ENCODE measurements at places on chromosomes 3 and 15. TPM values are rescaled to one million over a fixed set of nuclear protein-coding genes. Genes with fewer than 3 reads are reported as not detected.

The MSL2 gene
- total RNA-seq, result 13.8 TPM

The PRR23E gene
- total RNA-seq, result not detected

DNA sequence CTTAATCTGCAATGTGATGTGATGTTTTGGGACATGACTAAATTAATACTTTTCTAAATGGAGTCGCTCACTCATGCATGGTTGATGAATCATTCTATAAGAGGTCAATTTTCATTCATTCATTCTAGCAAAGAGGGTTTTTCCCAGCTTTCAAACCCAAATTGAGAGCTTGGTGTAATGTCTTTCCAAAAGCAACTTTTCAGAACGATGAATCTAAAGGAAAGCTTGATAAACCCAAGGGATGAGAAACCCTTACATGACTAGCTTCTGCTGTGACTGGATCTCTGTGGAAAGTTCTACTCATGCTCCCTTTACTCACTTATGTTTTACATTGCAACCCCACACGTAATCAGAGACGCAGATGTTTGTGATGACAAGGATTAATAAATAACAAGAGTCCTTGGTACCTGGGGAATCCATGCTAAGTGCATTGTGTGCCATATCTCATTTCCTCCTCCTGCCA is 47.7 kb downstream of the PDZRN3 start:
- ATAC-seq, result no peak

GRCh38 chr3:78879295-78879860 is 888.4 kb downstream of the ROBO1 start:
- no peak for ATAC-seq

GRCh38 chr15:39427705-39428104 is 153.2 kb upstream of the THBS1 start:
- no peak for ATAC-seq

DNA sequence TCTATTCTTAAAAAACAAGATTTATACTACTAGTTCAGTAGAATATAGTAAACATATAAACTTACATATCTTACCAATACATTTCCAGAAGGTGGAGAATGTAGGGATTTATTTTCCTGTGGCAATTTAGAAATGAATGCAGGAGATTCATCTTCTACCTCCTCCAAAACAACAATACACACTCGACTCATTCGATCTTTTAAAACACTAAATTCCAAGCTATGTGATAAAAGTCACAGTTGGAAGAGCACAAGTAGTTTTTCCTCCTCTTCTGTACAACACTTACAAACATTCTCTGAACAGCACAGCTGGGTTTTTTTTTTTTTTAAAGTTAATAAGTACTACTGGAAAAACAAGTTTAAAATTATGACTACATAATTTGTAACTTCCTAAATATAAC is 1.4 kb downstream of the ANKRD28 start:
- peak; percentile 25 for ATAC-seq

- no peak for ATAC-seq
These were observed 30.4 kb upstream of the FBLN2 start for GRCh38 chr3:13518516-13518953.

- peak; percentile 89 for ATAC-seq
These were observed 17.3 kb downstream of the KPNA1 start for GRCh38 chr3:122497425-122497824.

The CCRL2 gene
- 0.24 TPM for total RNA-seq

DNA sequence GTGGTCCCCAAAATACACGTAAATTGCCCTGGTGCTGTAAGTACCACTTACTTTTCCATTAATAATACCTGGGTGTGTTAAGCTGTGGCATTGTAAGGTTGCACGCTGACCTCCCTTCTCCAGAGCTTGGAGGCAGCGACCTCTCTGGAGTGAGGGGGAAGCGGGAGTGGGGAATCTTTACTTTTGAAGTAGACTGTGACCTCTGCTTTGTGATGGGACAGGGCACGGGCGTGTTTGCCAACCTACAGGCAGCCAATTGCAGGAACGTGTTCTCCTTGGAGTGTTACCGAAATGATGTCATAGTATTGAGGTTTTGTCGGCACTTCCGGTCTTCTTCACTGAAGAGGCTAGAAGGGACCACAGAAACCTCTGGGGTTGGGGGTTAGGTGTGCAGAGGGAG is 227.3 kb upstream of the C2CD4B start:
- no peak for ATAC-seq

The CD96 gene
- total RNA-seq, result 1.0 TPM

DNA sequence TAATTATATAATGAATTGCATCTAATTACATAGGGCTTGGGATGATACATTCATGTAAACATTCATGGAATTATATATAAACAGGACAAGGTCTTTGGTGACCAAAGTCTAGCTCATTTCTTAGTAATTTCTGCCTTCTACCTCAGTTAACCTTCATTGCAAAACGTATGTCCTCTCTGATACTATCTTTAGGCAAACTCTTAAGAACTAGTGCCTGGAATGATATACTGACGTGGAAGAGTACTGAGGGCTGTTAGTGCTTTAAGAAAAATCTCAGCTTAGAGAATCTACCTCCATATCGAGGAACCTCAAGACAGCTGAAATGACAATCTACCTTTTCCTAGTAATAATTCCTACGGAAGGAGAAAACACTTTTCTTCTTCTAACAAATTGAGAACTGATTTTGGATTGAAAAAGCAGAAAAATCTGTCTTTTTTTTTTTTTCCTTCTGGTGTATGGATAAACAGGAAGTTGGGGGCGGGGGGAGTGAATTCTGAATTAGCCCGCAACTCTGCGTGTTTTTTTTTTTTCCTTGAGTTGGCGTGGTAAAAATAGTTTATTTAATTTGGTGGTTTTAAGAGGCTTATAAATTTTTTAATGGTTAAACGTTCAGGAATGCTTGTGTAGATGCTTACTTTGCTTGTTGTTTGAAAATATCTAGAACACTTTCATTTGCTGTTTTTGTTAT is 43.2 kb downstream of the RARB start:
- no peak for ATAC-seq

The GABRB3 gene
- total RNA-seq, result 0.52 TPM

DNA sequence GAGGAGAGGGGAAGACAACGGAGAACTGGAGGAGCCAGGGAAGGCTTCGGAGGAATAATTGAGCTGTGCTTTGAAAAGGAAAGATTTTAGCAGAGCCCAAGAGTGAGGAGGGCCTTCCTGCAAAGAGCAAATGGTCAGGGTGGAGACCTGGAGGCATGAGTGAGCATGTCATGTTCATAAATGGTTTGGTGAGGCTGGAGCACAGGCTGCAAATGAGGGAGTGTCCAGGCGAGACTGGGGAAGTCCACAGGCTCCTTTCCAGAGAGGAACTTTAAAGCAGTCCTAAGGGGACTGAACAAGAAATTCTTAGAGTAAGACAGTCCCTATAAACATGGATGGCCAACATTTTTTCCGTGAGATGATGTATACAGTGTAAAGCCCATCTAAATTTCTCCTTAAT is 108.8 kb downstream of the THSD4 start:
- ATAC-seq, result peak; percentile 42

The TNNC1 gene
- 0.88 TPM for total RNA-seq

The SLC41A3 gene
- total RNA-seq, result 22.9 TPM

DNA sequence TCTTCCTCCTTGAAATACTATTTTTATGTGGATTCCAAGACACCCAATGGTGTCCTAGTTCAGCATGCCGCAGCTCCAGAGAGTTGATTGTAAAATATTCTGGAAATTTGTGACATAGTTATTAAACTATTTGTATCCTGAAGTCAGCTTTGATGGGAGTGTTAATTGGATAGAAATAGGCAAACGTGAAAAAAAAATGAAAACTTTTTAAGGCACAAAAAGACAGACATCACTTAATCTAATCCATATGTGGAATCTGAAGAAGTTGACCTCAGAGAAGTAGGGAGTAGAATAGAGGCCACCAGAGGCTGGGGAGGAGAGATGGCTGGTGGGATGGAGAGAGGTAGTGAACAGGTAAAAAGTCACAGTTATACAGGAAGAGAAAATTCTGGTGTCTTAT is 704.2 kb downstream of the ROBO1 start:
- no peak for ATAC-seq

The LRRN1 gene
- 0.44 TPM for total RNA-seq

DNA sequence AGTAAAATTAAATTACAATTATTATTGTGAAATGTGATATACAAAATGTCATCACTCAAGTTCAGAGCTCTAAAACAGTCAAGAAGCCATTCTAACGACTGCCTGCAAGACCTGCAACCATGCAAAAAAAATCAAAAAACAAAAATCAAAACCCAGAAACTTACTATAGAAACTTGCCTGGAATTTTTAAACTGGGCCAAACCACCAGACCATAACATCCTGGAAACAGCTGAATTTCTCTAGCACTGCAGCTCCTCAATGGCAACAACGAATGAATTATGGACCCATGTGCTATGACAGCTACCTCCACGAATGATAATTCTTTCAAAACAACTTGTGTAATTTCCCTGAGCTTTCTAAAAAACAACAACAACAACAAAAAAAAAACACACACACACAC is 130.0 kb upstream of the KCNMB2 start:
- ATAC-seq, result no peak

The TMC3 gene
- total RNA-seq, result not detected

Measured in esophagus mucosa (tissue), 1 donor.